ENCODE measurements at places on chromosomes 4 and X. TPM values are rescaled to one million over a fixed set of nuclear protein-coding genes. Genes with fewer than 3 reads are reported as not detected.

EFHC2 gene
- total RNA-seq = 3.2 TPM

GRCh38 chrX:53621418-53621986 is 65.0 kb downstream of the HUWE1 start:
- no peak for DNase-seq

DNA sequence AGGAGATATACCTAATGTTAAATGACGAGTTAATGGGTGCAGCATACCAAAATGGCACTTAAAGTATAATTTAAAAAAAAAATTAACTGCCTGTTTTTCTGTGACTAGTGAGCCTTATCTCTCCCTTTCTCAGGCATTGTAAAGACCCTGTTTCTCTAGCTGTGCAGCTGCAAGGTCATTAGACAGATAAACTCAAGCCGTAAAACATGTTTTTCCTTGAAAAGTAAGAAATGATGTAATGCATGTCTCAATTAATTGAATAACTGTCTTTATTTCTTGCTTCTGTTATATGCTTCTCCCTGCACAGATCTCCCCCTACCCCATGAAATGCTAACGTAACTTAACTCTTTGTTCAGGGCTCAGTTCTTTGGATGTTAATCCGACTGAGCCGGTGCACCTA is 10.5 kb downstream of the TBC1D19 start:
- no peak for DNase-seq

DNA sequence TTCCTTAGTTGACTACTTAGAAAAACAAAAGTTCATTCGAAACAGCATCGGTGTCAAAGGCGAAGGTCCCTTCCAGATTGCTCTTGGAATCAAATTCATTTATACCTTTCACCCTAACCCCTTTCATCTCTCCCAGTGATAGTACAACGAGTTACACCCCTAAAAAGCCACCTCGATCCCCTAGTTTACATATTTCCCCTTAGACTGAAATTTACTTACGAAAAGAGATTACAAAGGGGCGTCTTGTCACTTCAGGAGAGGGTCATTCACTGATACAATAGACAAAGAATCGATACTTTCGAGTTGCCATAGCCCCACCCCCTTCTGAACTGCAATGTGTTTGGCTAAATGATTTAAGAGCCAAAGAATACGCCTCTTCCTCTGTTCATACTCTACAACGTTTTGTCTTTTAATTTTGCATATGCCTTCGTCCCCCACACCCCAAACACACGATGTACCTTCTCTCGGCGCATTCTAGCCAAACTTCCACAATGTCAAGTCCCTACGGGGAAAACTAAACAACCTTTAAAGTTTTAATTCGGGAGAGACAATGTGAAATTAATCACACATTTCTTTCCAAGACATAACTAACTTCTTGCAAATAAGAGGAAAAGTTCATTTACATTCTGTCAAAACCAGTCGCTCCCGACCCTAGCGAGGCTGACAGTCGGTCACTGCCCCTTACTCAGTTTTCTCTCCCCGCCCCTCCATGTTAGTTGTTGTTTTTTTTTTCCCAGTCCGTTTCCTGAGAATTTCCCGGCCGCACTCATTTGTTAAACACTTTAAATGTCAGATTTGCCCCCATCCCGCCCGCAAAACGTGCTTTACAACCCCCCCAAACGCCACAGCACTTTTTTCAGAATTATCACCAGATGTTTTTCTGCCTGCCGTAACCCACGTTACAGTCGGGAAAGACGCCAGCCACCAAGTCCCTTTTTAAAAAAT is 88.6 kb downstream of the HPRT1 start:
- DNase-seq = no peak

GRCh38 chrX:136708348-136708747 is 60.4 kb downstream of the CD40LG start:
- no peak for DNase-seq

DNA sequence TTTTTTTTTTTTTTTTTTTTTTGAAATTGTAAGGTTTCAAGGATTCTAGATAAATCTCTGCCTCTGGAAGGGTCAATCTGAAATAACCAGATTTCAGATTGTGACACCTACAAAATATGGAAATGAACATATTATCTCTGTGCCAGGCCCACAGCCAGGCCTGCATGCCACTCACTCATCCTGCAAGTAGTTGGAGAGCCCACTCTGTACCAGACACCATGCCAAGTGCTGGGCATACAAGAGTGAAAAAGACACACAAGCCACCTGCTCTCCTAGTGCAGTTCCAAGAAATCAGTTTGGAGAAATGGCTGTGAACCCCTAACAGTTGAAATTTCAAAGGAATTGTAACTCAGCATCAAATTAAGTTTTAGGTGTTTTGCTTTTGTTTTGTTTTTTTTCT is 145.9 kb upstream of the NOCT start:
- no peak for DNase-seq

DNA sequence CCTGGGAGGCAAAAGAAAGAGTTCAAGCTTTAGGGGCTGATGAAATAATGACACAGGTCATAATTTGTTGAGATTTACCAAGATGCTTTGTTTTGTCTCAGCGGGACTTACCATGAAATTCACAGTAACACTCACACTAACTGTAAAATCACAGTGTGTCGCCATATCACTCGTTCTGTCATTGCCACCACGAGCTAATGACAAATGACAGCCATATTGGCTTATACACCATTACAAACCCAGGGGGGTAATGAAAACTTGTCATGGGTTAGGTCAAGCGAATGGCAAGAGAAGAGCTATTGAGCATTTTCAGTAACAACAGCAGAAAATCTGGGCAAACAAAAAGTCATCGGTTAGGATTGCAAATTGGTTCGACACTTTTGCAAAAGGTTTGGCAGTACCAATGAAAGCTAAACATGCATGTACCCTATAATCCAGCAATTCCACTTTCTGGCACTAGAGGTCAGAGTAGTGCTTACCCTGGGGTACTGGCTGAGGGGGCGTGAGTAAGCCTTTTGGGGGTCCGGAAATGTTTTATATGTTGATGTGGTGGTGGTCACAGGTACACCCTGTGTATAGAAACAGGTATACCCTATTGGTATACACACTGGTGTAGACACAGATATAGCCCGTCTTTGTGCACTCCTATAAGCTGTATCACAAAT is 83.9 kb upstream of the RAI2 start:
- DNase-seq = no peak

- no peak for DNase-seq
Measured at GRCh38 chrX:48736303-48736702, 25.2 kb upstream of the GLOD5 start.

- DNase-seq = no peak
Measured at GRCh38 chrX:94686071-94686470, 1012.1 kb downstream of the FAM133A start.

DNA sequence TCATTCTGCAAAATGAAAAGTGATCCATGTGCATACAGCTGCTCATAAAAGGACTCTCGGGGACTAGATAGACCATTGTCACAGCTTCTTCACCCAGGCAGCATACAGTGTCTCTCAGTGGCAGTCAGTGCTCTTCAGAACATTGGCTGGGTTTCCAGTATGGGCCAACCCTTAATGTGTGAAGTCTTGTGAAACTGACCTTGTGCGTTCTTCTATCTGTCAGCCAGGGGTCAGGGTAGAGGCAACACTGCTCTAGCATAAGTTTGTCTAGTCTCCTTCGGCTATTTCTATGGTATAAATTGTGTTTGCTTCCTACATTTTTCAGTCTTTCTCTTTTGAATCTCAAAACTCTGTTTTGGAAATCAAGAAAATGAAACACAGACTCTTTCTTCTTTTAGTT is 37.0 kb upstream of the SMIM31 start:
- DNase-seq = no peak

DNA sequence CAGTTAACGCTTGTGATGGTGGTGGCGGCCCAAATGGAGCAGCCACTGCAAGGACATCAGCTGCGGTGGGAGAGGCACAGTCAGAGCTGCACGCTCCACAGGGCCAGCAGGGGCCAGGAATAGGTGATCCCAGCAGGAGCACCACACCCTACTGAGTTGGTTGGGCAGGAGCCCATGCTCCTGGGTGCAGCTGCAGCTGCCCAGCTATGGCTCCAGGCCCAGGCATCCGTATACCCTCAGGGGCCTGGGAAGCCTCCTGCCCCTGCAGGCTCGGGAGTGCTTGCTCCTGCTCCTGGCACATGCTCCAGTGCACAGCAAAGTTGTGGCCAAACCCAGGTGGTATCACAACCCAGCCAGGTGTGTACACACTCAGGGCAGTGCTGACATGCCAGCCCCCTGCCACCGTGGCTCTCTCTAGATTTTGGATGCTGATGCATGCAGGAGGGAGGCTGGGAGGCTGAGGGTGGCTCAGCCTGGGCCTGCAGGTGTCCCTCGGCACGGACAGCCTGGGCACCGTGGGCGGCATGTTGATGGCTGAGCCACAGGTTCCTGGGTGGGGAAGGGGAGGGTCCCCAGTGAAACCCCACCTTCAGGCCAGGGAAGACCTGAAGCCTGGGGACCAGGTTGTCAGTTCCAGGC is 150.2 kb downstream of the CXXC4 start:
- DNase-seq = no peak

- no peak for DNase-seq
Measured at GRCh38 chrX:49264460-49264859, at the start of gene FOXP3. Gene FOXP3, minus strand, starts transcription at chrX:49264710. Its CDS starts 6,205 bp downstream, at chrX:49258505.

- no peak for DNase-seq
Measured at GRCh38 chr4:176735300-176735699, 57.4 kb downstream of the VEGFC start.

LRCH2 gene
- total RNA-seq = 8.3 TPM

GRCh38 chr4:47485768-47486167 is 693 bp downstream of the ATP10D start:
- DNase-seq = no peak

SPARCL1 gene
- total RNA-seq = 1,631 TPM

DNA sequence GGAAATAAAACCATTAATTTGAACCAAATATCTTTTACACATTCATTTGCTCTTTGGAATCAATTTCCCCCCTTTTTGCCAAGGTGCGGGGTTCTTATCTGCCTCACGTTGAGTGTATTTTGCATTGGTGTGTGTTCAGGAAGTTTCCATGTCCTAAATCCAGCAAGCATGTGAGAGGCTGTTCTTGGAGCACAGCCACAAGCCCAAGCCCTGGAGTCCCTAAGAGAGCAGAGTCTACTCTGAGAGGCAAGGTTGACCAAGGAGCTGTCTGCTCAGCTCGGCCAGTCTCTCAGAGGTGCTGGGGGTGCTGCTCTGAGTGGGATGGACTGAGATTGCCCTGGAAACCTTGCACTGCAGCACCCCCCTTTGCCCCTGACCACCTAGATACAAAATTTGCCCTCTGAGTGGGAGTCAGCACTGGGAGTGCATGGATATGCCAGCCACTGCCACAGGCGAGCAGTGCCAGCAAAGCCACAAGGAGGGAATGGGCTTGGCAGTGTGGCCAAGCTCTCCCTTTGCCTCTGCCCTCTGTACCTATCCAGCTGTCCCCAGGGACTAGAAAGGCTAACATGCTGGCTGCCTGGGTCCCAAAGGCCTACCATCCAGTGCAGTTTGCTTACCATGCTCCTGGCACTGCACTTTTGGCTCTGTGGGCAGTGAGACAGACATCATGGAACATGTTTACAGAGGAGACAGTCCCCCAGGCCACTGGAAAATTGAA is 20.5 kb upstream of the FAM193A start:
- no peak for DNase-seq

- no peak for DNase-seq
Measured at GRCh38 chr4:3518941-3519340, 13.3 kb downstream of the LRPAP1 start.

MTMR1 gene
- 31.2 TPM for total RNA-seq

DNA sequence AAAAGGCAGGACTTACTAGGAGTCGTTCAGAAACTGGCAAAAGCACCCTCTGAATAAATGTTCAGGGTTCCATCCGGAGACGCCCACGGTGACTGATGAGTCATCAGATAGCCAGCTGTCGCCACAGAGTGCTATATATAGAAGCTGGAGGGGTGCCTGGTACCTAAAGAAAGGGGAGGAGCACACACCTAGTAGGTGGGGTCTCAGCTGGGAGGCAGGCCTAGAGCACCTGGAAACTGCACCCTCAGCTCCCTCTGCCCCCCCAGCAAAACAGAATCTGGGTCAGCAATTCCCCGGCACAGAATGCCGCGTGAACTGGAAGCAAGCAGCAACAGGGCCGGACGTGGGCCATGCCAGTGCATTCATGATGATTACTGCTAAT is 242.0 kb downstream of the BCOR start:
- no peak for DNase-seq

UGT2A1 gene
- not detected for total RNA-seq

HUWE1 gene
- total RNA-seq = 321 TPM

SOX3 gene
- total RNA-seq = 0.23 TPM

- DNase-seq = peak; percentile 9
Measured at GRCh38 chr4:2259036-2259540, 2.8 kb downstream of the MXD4 start.

ANOS1 gene
- total RNA-seq = 12.4 TPM

DNA sequence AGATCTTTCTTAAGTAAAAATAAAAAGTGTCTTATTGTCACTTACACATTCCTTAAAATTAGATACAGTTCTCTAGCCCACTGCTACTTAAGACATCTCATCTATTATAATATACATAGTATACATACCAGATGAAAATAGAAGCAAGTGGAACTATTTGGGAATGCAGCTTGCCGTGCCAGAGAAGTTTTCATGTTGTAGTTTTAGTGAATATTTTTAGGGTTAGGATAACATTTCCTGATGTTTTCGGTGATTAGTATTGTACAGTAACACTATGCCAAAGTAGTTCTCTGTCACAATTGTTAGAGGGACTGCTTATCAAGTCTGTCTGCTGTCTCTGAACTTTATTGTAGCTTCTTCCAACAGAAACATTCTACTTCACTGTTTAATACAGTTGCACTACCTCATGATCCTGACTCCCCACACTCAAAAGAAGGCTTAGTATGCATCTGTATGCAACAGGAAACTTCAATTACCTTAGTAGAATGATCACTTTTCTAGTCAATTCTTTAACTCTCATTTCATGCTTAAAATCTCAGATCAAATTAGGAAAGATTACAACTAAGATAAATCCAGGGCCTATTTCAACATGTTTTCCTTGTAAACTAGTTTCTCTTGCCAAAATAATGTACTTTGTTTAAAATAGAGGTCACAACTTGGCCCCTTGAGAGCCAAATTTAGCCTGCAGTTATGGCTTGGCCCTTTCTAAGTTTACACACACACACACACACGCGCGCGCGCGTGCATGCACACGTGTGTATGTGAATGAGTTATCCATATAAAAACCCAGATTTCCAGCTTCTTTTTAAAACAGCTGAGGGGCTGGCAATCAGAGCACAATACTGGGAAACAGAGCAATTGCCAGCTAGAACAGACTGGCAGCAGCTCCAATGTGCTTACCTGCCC is 42.3 kb upstream of the SRPX start:
- no peak for DNase-seq

CT55 gene
- 0.46 TPM for total RNA-seq

DNA sequence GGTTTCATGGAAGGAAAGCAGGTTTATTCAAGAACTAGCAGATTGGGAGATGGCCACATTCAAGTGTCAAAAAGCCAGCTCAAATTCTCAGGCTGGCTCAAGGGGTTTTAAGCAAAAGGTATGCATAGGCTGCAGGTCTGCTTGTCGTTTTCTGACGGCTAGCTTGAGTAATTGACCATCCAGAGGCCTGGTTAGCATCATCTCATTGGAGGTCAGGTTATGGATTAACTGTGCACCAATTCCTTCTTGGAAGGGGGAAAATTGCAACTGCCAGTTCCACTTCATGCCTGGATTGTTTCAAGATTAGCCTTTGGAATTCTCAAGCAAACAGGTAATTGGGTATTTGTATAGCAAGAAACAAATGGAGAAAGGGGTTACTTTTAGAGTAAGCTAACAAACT is 62.1 kb downstream of the FUNDC1 start:
- no peak for DNase-seq

- DNase-seq = peak; percentile 39
Measured at GRCh38 chrX:39214387-39215126, 413.3 kb downstream of the MID1IP1 start.

- no peak for DNase-seq
Measured at GRCh38 chr4:150160473-150160872, 82.2 kb downstream of the DCLK2 start.

- no peak for DNase-seq
Measured at GRCh38 chr4:72313121-72313520, 255.9 kb downstream of the ADAMTS3 start.

All from dorsolateral prefrontal cortex (tissue), 122 donors.